ENCODE measurements at places on chromosomes 6 and 20. TPM values are rescaled to one million over a fixed set of nuclear protein-coding genes. Genes with fewer than 3 reads are reported as not detected.
A peak's percentile ranks its signal among the peaks of the same experiment; 100 is the strongest.

- no peak for DNase-seq
These were observed 137.2 kb downstream of the NCOA3 start for GRCh38 chr20:47638851-47639250.

TRMT11 gene
- 20.7 TPM for total RNA-seq

FNDC11 gene
- 0.19 TPM for total RNA-seq

- DNase-seq: no peak
These were observed 158.9 kb upstream of the GGTLC1 start for GRCh38 chr20:24147479-24147878.

GRCh38 chr6:10407018-10407673 lies 7.7 kb downstream of the TFAP2A start:
- DNase-seq: no peak

SRSF6 gene
- 106 TPM for total RNA-seq

GRCh38 chr20:62845416-62846160 lies 16.0 kb downstream of the TCFL5 start:
- DNase-seq: no peak

DNA sequence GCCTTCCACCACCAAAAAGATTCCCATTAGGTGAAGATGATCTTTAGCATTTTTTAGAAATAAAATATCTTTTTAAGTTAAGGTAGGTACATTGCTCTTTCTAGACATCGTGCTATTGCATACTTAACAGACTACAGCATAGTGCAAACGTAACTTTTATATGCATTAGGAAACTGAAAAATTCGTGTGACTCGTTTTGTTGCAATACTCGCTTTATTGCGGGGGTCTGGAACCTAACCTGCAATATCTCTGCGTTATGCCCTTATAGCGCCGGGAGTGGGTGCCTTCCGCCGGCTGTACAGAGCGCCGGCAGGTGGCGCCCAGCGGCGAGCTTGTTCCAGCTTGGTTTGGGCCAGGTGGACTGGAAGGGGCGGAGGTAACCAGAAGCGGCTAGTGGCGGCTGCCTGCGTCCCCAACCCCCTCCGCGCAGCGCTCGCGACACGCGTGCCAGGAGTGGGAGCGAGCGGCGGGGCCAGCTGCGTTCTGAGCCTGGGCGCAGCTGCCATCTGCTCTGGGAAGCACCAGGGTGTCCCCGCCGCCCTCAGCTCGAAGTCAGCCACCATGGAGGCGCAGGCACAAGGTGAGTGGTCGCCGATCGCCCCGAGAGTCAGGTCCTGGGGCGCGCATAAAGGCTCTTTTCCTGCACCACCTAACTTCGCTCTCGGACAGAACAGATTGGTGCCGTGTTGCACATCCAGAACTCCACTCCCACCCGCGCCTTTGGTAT lies at the start of gene TPD52L1:
TPD52L1 (plus strand) TSS at position 383 of the 727 bp plus-strand sequence; CDS start at position 562, 179 bp downstream.
- DNase-seq: peak; percentile 85

GRCh38 chr20:24149881-24150307 lies 161.3 kb upstream of the GGTLC1 start:
- no peak for DNase-seq

DNA sequence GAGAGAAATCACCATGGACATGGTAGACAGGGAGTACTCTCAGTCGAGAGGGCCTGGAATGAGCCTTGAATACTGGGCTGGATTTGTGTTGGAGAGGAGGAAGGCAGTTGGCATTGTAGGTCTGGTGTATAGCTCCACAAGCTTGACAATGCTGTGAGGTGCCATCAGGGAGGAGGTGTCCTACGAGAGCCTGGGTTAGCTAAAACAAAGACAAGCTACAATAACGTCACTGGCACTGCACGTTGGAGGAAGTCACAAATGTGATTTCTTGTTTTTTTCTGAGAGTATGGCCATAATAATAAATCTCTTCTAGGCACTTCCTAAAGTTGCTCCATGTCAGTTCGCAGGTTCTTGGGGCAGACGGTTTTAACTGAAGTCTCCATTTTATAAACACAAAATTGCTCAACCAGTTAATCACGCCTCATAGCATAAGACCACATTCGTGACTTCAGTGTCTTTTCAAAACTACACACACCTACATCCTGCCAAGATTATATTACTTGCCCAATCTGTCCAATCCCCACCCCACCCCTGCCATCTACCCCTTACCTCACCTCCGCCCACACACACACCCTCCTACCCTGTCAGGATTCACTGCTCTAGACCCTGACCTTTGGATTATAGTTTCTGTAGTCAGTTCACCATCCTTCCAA lies 4.4 kb upstream of the HLA-DMB start:
- peak; percentile 69 for DNase-seq

- peak; percentile 22 for DNase-seq
These were observed 9.1 kb upstream of the ZNFX1 start for GRCh38 chr20:49286689-49287551.

DNA sequence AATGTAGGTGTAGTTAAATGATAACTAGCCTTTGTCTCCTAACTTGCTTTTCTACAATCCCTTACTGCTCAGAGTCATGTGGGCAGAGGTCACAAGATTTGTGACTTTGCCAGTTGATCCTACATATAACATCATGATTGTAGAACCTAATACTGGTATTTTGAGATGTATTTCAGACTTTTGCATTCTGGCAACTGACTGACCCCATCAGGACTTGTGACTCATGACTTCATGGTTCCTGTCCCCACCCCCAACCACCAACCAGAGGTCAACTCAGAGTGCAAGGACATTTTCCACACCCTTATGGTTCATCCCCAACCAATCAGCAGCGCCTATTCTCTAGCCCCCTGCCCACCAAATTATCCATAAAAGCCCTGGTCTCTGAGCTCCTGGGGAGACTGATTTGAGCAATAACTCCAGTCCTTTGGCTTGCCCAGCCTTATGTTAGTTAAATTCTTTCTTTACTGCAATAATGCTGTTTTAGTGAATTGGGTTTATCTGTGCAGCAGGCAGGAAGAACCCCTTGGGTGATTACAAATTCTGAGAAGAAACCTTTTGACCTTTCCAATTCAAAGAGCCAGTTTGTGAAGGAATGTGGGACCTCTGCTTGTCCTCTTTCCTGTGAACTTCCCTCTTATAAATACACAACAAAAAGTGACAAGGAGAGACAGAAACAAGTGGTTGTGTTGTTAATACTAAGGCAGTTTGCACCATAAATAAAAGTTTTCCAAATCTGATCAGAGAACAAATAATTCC lies 588.7 kb downstream of the UTRN start:
- no peak for DNase-seq

DNA sequence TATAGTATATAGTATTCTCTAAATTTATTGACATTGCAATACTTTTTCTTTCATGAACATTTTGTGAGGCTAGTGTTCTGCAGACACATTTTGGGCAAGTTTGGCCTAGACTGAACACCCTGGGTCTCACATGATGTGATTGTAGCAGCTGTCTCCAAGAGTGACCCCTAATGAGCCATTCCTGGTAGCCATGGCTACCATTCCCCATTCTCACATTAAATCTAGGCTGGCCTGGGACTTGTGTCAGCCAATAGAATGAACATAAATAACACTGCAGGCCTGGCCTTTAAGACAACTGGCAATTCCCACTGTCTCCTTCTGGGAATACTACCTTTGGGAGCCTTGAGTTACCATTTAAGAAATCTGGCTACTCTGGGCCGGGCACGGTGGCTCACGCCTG lies 38.0 kb upstream of the TASP1 start:
- no peak for DNase-seq

GRCh38 chr6:139730340-139730974 lies 356.0 kb upstream of the CITED2 start:
- DNase-seq: no peak

DNA sequence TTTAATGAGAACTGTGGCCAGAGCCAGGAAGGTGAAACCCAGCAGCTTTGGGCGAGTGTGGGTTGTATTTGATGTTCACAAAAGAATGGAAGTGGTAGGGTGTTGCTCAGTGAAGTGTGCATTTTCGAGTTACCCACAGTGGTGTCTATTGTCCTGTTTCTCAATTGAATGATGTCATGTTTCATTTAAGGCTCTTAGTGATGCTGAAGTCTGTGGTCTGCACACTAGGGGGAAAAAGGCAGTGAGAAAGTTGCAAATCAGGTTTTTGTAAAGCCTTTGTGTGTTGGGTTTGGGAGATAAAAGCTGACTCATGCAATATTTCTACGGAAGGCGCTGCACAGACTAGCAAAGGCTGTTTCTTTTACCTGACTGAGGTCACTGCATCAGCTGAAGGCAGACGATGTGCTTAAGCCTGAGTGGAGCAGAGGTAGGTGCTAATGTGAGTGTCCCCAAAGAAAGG lies 121.1 kb downstream of the PLEKHG1 start:
- no peak for DNase-seq

CASP8AP2 gene
- 23.3 TPM for total RNA-seq

KIAA1586 gene
- 14.1 TPM for total RNA-seq

HMGN3 gene
- 48.0 TPM for total RNA-seq

GRCh38 chr6:151224076-151224475 lies 15.7 kb upstream of the AKAP12 start:
- DNase-seq: no peak

TXLNB gene
- 0.29 TPM for total RNA-seq

DEFB132 gene
- total RNA-seq: not detected

POLR1C gene
- total RNA-seq: 27.5 TPM

SPEF1 gene
- 0.19 TPM for total RNA-seq

AVP gene
- not detected for total RNA-seq

CDK19 gene
- total RNA-seq: 34.3 TPM

- no peak for DNase-seq
These were observed 20.1 kb downstream of the RTF2 start for GRCh38 chr20:56488566-56488965.

DNA sequence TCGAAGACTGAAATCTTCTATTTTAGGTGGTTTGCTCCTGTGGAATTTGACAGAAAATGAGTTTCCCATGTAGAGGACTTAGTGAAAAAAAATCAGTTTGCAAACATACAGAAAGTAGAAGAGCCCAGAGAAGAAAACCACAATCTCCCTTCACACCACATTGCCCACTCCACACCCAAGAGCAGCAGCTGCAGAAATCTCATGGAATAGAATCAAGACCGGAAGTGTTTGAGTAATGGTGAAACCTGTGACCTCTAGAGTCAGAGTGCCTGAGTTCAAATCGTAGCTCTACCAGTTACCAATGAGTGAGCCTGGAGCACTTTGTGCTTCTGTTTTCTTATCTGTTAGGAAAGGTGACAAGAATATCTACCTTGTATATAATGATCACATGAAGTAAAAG lies 4.6 kb downstream of the SIRPG start:
- DNase-seq: no peak

GRCh38 chr6:25334793-25335192 lies 55.6 kb downstream of the CARMIL1 start:
- no peak for DNase-seq

STX11 gene
- 0.84 TPM for total RNA-seq

SYCP2 gene
- 0.78 TPM for total RNA-seq

Measured in mucosa of descending colon (tissue), 3 donors.